ENCODE measurements at places on chromosomes 12 and 14.

DNA sequence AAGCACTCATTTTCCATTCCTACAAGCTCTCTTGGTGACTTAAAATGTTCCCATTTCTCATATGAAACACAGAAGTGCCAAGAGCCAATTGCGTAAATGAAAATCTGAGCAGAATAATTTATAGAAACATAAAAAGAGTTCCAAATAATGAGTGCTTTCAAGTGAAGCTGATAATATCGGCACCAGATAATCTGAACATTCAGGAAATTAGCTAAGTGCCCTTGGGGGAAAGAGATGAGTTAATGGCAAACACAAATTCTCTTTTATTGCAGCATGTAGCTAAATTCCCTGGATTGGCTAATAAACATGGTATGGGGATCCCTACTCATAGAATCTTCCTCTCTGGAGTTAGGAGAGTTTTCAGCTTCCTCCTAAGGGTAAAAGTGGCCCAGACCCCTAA lies 46.7 kb downstream of the DAD1 start:
- no peak for ATAC-seq

DNA sequence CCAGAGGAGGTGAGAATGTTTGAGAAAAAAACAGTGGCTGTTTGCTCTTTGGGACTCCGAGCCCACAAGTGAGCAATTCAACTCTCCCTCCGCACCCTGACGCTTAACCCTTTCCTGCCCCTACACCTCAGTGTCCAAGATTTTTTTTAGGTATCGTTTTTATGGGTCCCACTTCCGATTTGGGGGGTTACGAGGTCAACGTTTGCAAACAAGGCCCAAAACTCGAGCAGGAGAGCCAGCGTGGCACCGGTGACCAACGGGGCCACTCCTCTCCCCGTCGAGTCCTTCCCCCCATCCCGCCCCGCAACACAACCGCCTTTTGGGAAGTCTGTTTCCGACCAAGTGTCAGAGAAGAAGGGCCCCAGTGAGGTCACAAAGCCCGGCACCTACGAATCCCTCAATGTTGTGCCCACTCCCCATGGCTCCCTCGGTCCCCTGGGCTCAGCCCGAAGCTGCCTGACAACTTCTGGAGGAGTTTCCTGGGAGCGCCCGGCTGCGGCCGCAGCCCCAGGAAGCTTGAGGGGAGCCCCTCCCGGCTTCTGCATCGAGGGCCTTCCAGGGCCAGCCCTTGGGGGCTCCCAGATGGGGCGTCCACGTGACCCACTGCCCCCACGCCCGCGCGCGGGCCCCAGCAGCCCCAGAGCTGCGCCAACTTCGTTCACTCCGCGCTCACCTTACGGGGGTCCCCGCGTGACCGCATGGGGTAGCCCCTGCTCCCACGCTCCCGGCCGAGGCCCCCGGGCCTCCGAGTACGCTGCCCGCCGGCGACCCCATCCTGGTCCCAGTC lies 1.2 kb downstream of the CDK2AP1 start:
- peak; percentile 25 for ATAC-seq

DNA sequence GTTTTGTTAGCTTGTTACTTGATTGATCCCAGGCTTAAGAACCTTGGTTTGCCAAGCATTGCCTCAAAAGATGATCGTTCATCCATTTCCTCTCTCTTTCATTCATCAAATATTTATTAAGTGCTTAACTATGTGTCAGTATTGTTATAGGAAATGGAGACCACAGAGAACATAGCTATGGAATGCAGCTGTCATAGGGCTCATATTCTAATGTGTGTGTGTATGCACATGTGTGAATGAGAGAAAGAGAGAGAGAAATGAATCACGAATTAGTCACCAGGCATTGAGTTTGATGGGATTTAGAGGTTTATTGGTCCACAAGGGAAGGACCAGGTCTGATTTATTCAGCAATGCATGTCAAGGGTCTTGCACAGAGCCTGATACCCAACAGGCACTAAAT lies 71.0 kb upstream of the FBXO21 start:
- ATAC-seq, result no peak

DNA sequence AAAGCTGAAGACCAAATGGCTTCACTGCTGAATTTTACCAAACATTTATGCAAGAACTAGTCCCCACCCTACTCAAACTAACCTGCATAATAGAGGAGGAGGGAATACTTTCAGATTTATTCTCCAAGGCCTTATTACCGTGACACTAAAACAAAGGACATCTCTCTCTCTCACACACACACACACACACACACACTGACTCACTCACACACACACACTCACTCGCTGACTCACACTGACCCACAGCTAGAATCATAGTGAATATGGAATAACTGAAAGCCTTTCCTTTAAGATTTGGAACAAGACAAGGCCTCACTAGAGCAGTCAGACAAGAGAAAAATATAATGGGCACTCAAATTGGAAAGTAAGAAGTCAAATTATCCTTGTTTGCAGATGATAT lies 1014.1 kb downstream of the TMTC2 start:
- ATAC-seq, result no peak

- ATAC-seq, result no peak
Observed at GRCh38 chr12:94730847-94731246, 80.5 kb upstream of the TMCC3 start.

- no peak for ATAC-seq
Observed at GRCh38 chr12:76813972-76814371, 50.1 kb downstream of the ZDHHC17 start.

GRCh38 chr14:63276492-63277342 lies 42.0 kb downstream of the GPHB5 start:
- peak; percentile 45 for ATAC-seq

- no peak for ATAC-seq
Observed at GRCh38 chr12:4992871-4993270, 50.8 kb upstream of the KCNA5 start.

- ATAC-seq, result no peak
Observed at GRCh38 chr12:25328072-25328712, 77.5 kb upstream of the KRAS start.

- ATAC-seq, result no peak
Observed at GRCh38 chr14:89753828-89754412, 200.6 kb downstream of the EFCAB11 start.

GRCh38 chr14:90061685-90062126 lies at the start of gene KCNK13:
KCNK13 (plus strand) TSS chr14:90061994; CDS start chr14:90062206, 212 bp downstream.
- ATAC-seq, result no peak

GRCh38 chr12:84910549-84911241 lies 1.9 kb downstream of the SLC6A15 start:
- ATAC-seq, result no peak

GRCh38 chr14:96852823-96853422 lies 55.7 kb downstream of the VRK1 start:
- ATAC-seq, result no peak

DNA sequence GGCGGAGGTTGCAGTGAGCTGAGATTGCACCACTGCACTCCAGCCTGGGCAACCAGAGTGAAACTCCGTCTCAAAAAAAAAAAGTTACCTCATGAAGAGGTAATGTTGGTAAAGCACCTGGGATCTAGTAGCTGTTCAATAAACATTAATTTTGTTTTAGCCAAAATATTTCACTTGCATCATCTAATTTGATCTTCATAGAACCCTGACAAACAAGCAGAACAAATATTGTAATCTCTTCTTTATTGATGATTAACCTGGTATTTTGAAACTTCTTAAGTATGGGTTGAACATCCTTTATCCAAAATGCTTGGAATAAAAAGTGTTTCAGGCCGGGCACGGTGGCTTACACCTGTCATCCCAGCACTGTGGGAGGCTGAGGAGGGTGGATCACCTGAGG lies 149.0 kb upstream of the AMIGO2 start:
- no peak for ATAC-seq
